CD4-positive, alpha-beta T cell treated with Interleukin-17A for 1 hour (primary cell): ENCODE measurements at places on chromosomes 4 and X.

GRCh38 chrX:132956421-132957210 lies 1.8 kb downstream of the HS6ST2 start:
- no peak for DNase-seq

DNA sequence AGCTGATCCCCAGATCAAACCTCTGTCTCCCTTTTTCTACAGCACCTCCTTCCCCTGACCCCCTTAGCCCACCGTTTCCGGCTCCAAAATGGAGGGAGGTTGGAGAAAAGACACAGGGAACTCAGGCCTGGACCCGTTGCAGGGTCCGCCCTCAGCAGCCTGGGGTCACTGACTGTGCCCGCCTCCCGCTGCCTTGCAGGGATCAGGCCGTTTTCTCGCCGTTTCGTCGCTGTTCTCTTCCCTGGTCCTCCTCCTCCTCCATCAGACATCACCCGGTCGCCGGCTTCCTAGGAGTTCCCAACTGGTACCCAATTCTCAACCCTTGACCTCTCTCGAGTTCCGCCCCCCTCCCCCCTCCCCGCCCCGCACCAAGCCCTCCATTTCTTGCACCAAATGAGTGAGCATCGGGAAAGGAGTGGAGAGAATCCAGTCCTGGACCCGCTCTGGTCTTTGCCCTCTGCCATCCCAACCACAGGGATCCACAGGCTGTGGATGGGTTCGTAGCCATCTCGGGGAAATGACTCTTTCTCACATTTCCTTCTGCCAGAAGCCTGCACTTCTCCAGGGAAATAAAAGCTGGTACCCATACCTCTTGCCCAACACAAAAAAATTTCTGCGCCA lies 493 bp downstream of the TCEAL5 start:
- no peak for DNase-seq

- DNase-seq, result peak; percentile 5
These were observed at the start of gene RASSF6 for GRCh38 chr4:73620115-73620792. Gene RASSF6, minus strand, starts transcription at chr4:73620436. Its CDS starts 8,641 bp downstream, at chr4:73611795.

DNA sequence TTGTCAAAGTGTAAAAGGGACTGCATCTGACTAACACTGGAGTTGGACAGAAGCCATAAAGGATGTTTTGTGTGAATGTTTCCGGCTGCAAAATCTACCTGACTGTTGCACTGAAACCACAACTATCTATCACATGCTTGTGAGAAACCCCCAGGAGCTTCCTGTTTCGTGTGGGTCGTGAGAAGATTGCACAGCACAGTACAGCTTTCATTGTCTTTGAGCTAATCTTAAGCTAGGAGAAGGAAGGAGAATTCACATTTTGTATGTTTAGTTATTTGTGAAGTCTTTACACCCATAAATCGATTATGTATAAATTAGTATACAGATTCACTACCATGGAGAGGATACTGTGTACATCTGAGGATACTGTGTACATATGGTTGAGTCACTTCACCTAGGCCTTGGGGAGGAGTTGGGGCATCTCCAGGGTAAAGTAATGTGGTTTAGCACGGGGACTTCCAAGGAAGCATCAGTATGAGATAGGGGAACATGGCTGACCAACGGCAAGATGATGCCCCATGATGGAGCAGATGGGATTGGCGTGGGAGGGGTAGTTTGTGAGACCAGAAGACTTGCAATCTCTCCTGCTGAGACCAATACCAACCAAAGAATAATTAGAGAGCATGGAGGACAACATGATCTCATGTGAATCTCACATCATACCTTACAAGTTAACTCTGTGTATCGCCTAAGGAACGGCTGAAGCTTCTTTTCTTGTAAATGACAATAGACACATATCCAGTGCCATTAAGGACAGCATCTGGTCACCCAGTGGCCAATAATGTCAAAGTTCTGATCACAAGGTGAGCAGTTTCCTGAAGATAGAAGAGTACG lies 43.1 kb upstream of the FAM9C start:
- DNase-seq, result peak; percentile 91

GRCh38 chr4:145732001-145732815 lies 52.3 kb downstream of the C4orf51 start:
- no peak for DNase-seq

DNA sequence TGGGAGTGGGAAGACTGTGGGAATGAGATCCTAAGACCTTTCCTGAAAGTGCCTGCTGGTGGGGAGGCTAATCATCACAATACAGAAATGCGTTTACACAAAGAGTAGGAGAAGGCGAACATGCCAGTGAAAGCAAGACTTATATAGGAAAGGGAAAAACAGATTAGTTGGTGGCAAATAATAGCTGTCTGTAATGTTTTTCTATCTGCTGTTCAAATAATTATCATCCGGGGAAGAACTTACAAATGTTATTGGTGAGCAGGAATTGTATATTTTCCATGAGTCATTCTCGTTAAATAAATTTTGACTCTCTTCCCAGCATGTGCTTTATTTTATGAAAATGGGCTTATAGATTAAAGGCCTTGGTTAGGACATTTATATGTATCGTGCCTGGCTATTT lies 196.5 kb downstream of the ARHGAP10 start:
- no peak for DNase-seq

DNA sequence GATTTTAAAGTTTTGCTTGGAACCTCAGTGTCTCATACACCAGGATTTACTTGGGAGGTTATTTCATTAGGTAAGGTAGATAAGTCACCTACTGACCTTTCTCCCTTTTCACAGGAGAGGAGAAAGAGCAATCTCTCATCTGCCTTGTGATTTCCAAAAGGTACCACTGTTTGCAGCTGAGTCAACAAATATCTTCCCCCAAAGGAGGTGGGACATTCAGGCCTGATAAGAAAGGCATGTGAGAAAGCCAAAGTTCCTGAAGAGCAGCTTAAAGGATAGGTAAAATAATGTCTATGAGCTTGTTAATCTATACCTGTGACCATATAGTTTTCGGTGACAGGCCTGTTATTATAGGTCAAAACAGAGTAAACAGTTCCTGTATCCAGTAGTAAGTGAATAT lies 45.0 kb downstream of the FAM47B start:
- DNase-seq, result no peak

DNA sequence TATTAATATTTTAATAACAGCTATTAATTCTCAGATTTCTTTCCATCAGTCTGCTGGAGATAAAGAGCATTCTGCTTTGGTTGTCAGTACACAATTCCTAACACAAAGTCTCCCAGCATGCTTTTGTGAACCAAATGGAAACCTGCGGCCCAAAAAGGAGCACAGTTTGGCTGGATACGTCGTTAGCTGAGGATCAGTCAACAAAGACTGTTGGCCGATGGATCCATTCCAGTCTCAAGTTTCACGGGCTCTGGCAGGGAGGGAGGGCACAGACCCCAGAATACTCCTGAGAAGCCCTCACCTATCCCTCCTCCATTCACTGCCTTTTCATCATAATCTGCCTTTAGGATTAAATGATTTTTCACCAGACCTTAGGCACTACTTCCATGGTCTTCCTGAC lies 26.3 kb upstream of the PRSS48 start:
- no peak for DNase-seq

DNA sequence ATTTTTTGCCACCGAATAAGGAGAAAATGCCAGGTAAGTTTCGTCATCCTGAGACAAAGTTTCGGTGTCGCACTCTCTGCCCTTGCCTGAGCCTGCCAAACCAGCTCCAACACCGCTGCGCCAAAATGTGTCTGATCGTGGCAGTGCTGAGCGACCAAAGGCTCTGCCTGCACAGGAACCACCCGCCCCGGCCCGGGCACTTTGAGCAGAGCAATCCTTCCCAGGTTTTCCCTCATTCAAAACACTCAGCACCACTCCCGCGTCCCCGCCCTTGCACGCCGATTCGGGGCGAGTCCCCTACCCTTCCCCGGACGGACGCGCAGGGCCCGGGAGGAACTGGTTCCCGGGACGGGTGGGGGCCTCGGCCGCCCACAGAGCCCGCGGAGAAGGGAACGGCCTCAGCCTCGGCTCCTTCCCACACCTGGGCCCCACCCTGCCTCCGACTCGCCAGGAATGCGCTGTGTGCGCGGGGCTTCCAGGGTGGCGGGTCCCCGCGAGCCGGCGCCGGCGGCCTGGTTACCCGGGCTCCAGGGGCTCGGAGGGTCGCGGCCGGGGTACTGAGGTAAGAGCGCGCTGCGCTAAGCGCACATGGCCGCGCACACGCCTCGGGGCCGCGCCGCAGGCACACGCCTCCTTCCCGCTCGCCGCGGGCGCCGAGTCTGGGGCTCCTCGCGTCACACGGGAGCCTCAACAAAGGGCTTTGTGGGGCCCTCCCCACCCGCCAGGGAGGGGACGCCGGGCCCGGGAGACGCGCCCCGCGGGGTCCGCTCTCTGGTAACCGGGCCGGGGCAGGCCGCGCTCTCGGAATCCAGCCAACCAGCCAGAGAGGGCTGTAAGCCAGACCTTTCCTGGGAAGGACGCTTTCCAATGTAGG lies at the start of gene C4orf36:
C4orf36 (minus strand) TSS at position 661 of the 874 bp plus-strand sequence. CDS start 902 bp downstream, outside the sequence.
- DNase-seq, result no peak
